ENCODE measurements at places on chromosomes 3 and 15.

DNA sequence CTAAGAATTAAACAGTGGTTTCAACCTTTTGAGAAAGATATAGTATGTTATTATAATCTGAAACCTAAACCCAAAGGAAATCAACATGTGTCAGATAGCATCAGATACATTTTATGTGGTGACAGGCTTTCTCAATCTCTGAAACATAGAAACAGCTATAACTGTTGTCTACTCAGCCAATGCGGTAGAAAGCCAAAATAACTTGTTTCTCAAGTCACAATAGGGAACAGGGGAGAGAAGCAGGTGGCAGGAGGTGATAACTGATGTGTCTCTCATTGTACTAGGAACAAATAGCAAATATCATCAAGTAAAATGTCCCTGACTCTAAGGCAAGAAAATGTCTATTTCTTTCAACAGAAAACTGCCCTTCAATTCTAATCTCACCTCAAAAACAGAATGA is 38.6 kb downstream of the DENND6A start:
- DNase-seq, result no peak

GRCh38 chr3:55688154-55688553 is 201.0 kb upstream of the WNT5A start:
- DNase-seq, result no peak

- DNase-seq, result no peak
Observed at GRCh38 chr15:46946953-46947352, 770.4 kb upstream of the SEMA6D start.

DNA sequence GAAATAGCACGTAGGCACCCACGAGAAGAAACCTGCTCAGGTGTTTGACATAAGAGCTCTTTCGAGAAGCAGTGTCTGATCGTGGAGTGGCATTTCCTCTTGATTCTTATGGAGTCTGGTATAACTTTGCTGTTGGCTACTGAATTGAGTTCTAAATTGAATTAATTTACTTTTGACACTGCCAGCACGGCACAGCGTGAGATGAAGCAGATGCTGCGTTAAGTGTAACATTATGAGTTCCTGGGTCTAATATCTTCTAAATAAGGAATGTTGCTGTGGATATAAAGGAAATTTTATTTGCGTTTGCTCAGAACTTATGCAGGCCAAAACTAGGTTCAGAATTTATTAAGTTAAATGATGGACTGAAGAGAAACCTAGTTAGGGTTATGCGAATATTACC is 919.9 kb downstream of the TUSC7 start:
- no peak for DNase-seq

- no peak for DNase-seq
Observed at GRCh38 chr3:36689560-36689959, 74.8 kb downstream of the DCLK3 start.

GRCh38 chr3:188706176-188706575 is 465.6 kb upstream of the TPRG1 start:
- no peak for DNase-seq

- DNase-seq, result no peak
Observed at GRCh38 chr3:100053951-100054620, 60.2 kb downstream of the FILIP1L start.

- DNase-seq, result no peak
Observed at GRCh38 chr3:184360070-184360928, 1.1 kb downstream of the CLCN2 start.

- no peak for DNase-seq
Observed at GRCh38 chr3:115635406-115635805, 12.1 kb downstream of the GAP43 start.

DNA sequence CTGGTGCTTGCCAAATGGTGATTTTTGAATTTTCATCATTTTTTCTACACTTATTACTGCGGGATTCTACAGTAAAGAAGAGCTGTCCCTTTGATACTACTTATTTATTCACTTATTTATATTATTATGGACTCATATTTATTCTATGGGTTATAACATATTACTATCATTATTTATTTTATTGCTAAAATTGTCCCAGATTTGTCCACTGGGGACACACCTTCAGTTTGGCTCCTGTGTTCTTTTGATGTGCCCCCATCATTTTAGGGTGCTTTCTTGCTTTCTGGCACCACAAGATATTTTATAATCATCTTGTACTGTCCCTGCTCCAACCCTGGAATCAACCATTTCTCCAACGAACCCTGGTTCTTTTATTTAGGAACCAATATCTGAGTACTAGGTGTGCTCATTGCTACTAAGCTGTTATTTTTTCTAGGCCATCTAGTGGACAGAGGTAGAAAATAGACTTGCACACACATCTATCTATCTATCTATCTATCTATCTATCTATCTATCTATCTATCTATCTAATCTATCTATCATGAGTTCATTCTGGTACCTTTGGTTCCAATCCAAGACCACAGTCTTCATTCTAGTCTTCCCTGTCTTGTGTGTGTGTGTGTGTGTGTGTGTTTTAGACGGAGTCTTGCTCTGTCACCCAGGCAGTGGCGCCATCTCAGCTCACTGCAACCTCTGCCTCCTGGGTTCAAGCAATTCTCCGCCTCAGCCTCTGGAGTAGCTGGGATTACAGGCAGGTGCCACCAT is 16.0 kb downstream of the SLC22A14 start:
- DNase-seq, result no peak

- no peak for DNase-seq
Observed at GRCh38 chr3:100339786-100340185, 5.2 kb downstream of the NIT2 start.

GRCh38 chr15:91855241-91855640 is 1.7 kb downstream of the SLCO3A1 start:
- no peak for DNase-seq

GRCh38 chr3:98501270-98501669 is 3.8 kb downstream of the OR5K2 start:
- no peak for DNase-seq

DNA sequence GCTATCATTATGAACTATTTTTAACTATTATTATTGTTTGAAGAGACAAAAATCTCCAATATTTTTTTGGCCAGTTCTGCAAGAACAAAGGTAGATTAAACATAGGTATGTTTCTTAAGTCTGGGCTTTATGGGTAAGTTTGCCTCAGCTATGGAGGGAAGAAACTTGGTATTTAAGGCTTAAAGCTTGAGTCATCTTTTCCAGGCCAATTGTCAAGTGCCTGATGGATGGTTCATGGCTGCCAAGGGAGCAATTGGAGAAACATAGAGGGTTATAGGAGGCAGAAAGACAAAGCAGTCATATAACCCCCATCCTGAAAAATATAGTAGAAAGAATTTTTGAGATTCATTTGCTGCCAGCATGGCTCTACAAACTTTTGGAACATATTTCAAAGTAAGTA is 7.2 kb upstream of the STAC start:
- no peak for DNase-seq

GRCh38 chr3:193270451-193270850 is 29.4 kb downstream of the PLAAT1 start:
- DNase-seq, result no peak

DNA sequence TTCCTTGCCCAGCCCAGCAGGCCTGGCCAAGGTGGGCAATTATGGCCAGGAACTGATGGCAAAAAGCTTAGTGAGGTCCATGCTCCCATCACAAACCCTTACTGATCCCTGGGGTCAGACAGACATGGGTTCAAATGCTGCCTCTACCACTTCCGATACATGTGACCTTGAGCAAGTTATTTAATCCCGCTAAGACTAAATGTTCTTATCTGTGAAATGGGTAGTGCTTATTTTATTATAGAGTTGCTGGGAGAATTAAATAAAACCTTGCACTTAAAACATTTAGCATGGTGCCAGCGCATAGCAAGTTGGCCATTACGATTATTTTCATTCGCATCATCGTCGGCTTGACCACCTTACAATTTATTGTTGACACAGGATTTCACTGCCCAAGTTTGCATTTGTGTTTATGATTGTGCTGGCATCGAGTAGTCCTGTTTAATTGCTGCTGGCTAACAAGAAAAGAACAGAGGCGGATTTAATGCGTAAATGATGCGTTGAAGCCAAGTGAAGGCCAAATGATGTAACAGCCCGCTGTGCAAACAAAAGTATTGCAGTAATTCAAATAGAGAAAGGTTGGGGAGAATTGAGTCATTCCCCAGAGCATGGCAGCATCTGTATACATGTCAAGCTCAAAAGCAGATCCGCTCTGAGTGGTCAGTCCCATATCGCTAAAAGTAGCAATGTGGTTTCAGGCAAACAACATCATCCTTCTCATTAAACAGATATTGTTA is 7.3 kb upstream of the FURIN start:
- no peak for DNase-seq

GRCh38 chr15:76961268-76962011 is 29.9 kb downstream of the RCN2 start:
- DNase-seq, result no peak

DNA sequence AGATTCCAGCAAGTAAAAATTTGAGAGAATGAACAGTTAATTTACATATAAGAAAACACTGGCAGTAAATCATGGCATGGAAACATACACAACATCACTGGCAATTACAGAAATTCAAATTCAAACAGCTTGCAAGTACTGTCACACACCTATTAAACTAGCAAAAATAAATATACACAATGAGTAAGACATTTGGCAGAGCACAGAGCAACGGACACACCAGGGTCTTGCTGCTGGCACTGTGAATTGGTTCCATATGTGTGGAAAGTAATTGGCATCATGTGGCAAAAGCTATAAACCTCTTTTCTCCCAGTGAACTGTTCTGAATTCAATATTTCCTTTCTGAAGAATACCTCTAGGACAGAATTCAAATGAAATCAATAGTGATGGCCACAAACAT is 78.3 kb downstream of the LRRK1 start:
- DNase-seq, result no peak

DNA sequence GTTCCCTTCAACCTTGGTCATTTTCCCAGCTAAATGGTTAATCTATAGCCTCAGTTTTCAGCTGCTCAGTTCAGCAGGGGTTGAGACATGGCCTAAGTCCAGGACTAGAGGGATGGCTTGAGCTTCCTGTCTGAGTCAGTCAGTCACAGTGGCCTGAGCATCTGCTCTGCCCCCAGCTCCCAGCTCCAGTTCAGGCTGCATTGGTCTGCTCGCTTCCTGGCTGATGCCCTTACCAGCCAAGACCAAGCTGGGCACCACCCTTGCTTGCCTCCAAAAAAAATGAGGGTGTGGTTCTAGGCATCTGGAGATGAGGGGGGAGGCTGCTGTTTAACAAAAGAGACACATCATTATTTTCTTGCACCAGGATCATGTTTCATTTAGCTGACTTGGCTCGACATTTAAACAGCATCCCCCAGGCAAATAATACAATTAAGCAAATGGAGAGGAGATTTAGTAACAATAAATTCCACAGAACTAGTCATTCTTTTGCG is 70.7 kb downstream of the WNT5A start:
- no peak for DNase-seq

DNA sequence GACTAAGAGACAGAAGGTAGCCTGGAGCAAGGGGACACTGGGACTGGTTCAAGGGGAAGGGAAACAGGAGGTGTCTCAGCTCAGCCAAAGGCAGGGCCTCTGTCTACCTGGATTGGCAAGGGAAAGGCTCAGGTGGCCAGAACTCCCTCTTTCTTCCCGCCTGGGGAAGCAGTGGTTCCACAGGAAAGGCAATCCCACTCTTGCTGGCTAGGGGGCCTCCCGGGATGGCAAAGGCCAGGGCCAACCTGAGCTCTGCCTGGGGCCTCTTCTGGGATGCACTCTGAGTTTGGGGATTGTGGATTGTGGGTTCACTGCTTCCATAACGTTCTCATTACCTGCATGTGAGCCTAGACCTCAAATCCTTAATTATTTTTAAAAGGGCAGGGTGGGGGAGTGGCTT is 13.0 kb upstream of the PARP6 start:
- DNase-seq, result no peak

- peak; percentile 96 for DNase-seq
Observed at GRCh38 chr3:13895155-13896105, 15.6 kb upstream of the WNT7A start.

- no peak for DNase-seq
Observed at GRCh38 chr3:190001426-190001825, 119.3 kb downstream of the P3H2 start.

DNA sequence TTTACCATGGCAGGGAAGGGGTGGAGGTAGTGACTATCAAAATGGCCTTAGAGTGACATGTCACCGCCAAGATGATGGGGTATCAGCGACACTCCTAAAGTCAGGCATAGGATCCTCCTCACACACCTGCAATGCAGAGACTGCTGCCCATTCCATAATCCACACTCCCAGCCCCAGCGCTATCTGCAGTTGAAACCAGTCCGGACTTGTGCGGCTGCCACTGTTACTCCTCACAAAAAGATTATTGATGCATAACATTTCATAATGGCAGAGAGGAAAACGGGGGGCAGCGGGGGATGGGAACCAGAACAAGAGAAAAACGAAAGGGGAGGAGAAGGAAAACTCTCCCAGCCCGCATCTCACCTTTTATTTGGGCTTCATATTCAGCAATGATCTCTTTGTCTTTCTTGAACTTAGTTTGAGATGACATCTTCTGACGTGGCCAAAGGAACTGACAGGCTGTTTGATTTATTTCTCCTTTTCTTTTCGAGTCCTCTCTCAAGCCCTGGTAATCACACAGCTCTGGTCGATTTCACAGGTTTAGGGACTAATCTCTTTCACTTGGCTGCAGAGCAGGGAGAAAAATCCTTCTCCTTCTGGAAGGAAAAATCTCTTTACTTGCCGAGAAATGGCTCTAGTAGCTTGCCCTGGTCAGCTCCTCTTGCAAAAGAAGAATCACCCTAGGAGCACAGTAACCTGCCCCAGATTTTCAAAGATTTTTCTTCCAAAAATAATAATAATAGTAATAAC is 749 bp downstream of the SRGAP3 start:
- no peak for DNase-seq

DNA sequence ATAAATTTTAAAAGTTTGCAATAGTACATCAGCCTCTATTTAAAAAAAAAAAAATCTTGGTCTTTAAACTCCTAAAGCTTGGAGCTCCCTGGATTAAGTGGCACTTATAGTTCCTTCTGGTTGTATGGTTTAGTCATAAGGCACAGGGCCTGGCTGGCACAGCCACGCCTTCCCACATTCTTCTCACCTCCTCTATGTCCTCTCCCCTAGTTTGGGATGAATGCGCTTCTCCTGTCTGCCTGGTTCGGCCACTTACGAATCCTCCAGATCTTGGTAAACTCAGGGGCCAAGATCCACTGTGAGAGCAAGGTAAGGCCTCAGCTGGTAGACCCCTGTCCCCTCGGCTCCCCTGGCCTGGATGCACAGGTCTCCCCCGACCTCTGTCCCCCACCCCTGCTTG is 10.0 kb downstream of the ANKDD1A start:
- DNase-seq, result no peak
